Panc1 (cell line): ENCODE measurements at places on chromosomes 3 and 15. TPM values are rescaled to one million over a fixed set of nuclear protein-coding genes. Genes with fewer than 3 reads are reported as not detected.

GRCh38 chr15:83747050-83747717 is 93.3 kb downstream of the ADAMTSL3 start:
- DNase-seq = no peak

DNA sequence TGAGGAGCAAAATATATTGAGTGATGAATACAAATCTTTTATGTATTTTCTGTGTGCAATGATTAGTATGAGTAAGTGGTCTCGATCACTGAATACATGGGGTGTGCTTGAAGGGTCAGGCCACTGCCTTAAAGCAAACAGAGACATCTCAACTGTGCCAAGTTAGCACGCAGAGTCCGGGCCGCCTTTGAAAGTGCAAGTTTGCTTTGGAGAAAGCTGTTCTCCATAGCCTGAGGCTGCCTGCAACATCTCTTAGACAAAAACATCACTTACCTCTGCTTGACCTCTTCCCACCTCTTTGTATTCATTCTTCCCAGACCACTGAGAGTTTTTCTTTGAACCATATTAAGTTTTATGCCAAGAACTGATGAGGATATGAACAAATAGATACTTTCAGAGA is 267.0 kb downstream of the ZBTB20 start:
- no peak for DNase-seq

DNA sequence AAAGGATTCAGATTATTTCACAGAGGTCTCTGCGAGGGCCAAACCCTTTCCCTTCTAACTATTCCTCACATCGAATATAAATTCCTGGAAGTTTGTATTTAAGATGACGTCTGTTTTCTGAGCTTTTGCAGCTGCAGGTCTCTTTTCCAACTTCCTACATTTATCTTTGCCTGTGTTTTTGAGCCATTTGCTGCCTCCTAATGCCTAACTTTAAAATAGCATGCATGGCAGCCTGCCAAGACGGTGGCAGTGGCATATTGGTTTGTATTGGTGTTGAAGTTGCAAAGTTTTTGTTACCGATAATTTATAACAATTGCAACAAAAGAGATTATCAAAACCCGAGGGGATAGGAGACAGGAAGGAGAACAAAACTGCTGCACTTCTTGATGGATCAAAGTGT is 187.1 kb upstream of the DNAJC19 start:
- DNase-seq = peak; percentile 18

DNA sequence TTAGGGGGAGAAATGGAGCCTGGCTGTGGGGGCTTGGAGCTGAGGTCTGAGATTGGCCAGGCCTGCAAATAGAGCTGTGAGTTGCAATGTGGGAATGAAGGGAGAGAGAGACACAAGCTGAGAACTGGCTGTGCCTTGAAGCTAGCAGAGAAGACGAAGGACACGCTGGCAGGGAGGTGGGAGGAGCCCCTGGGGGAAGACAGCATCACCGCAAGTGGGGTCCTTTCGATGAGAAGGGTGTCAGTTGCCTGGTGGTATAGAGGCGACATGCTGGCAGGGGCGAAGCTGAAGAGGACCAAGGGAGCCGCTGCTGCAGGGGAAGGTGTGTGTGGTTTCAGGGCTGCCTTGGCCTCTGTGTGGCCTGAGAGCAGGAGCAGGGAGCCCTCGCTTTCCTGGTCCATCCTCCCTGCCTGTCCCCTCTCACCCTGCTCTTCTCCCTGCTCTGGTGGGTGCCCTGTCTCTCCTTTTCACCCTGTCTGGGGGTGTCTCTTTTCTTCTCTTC is 5.5 kb downstream of the RHCG start:
- no peak for DNase-seq

DNA sequence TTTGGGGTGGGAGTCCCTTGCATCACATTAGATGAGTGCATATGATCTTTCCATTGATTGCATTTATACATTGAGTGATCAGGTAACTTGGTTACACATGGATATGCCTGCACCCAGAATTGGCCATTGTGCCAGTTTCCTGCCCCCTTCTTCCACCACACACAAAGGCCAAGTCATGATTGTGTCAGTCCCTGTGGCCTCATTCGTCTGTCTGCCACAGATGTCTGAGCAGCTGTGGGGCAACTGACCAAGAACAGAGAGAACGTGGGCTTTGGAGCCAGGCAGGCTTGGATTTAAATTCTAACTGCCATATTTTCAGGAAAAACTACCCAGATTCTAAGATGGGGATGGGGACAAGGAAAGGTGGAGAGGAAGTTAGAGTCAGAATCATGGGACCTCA is 27.0 kb downstream of the CCNL1 start:
- DNase-seq = no peak

- DNase-seq = no peak
Measured at GRCh38 chr3:52038227-52038626, 18.1 kb downstream of the DUSP7 start.

DNA sequence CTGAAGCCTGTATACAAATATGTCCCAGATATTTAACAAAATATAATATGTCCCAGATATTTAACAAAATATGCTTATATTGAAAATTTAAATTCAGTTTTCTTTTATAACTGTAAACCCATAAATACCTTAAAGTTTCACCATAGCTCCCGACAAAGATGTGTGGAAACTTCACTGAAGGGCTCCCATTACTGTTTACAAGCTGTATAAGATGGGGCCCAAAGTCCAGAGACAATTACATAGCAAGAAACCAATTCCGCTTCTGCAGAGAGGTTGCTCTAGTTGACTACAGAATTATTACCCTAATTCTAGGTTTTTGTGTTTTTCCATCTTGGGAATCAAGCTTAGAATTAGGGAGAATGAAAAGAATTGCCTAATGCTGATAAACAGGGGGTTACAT is 102.6 kb upstream of the EPHA6 start:
- DNase-seq = no peak

DNA sequence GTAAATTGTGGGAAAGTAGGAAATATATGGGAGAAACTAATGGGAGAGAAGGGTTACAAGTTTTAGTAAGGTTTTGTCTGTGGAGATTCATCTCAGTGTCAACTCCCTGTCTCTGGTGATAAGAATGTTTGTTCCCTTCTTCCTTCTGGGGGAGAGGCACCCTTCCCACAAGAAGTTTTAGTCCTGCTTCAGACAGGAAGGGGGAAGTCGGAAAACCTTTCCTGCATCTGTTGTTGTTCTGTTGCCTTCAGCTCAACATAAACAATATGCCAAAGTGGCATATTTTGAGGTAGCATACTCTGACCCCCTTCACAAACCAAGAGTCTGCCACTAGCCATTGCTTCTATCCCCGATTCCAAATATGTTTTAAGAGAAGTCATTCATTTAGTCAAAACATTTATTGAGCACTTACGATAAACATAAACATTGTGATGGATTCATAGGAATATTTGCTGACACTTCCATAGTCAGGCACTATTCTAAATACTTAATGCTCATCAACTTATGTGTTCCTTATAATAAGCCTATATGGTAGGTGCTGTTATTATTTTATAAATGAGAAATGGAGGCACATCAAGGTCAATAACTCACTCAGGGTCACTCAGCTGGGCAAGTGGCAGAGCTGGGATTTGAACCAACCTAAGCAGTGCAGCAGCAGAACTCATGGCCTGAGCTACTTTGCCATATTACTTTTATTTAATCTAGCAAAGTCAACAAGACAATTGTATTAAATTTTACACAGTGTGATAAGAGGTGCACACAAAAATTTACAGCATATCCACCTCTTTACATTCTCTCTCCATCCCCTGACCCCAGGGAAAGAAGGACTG is 34.2 kb upstream of the TIMP4 start:
- DNase-seq = no peak

DNA sequence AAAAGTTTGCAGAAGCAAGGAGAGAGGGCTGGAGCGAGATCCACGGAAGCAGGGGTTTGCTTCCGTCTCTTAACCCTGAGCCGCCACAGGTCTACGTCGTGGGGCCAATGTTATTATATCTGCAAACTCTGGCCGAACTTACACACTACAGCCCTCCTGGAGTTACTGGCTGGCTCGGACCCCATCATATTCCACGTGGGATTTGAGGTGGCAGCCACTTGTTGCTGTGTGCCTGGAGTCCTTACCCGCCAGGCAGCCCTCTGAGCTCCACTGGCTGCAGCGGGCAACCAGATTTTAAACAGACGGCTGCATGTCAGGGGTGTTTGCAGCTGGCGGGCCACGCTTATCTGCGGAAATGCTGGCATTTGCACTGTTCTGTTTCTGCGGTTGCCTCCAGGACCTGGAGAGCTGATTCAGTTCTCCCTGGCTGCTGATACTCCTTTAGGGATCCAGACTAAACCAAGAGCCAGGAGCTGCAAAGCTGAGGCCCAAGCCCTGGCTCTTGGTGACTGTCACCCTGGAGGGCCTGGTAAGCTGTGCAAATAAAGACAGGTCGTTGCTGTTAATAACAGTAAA is 34.7 kb downstream of the TM2D3 start:
- DNase-seq = no peak

GRCh38 chr3:13600950-13601691 is 52.2 kb downstream of the FBLN2 start:
- peak; percentile 60 for DNase-seq

The CERS3 gene
- total RNA-seq = not detected

The ANKDD1A gene
- total RNA-seq = 6.8 TPM

The FAM107A gene
- total RNA-seq = 0.08 TPM

The NME9 gene
- not detected for total RNA-seq
